ENCODE measurements at places on chromosomes 7 and 10.

DNA sequence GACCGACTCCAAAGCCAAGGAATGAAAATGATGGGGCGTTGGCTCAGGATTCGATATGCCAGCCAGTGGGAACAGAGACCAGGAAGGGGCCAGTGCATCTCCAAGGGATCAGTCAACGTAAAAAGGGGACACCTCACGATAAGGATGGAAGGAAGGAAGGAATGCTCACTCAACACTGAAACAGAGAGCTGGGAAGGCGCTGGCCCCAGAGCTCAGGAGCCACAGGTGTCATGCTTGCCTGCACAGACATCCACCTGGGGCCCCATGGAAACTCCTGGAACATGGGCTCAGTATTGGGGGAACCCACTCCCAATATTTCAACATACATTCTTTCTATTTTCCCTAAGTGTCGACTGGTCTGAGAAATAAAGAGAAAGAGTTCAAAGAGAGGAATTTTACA is 5.3 kb downstream of the MMRN2 start:
- DNase-seq, result no peak

DNA sequence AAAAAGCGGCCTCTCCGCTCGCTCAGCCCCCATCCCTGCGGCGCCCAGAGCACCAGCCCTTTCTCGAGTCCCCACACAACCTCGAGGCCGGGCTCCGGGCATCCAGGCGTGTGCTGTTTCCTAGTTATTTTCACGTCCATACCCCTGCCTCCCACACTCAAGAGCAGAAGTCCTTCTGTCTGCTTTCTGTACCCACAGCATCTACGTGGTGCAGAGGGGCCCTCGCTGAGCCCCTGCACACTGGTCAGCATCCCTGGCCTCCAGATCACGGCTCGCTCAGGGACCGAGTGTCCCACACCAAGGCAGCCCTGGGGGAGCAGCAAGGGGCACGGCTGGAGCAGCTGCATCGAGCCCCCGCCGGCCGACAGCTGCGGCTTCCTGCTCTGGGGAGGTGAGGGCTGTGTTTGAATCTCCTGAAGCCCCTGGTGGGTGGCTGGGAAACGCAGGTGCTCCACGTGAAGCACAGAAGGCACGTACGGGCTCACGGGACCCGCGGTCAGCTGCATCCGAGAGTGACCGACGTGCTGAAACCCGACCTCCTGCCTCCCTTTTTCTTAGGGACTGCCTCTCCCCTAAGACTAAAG is 333.1 kb downstream of the DNAJB6 start:
- no peak for DNase-seq

DNA sequence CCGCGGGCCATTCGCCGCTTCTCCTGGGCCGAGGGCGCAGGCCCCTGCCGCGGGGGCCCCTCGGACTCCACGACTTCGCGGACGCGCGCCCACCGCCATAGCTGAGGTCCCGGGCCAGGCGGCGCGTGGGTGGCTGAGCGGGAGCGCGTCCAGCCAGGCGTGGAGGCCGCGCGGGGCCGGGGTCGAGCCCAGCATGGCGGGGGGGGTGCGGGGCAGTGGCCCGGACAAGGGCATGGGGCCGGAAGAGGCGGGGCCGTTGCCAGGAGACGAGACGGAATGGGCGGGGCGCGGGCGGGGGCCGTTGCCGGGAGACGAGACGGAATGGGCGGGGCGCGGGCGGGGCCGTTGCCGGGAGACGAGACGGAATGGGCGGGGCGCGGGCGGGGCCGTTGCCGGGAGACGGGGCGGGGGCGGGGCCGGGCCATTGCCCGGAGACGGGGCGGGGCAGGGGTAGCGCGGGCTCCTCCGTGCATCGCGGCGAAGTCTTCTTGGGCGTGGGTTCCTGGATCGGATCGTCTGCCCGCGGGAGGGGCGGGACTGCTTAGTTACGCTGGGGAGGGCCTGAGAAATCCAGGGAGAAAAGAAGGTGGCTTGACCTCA is 14.8 kb downstream of the ADAM8 start:
- DNase-seq, result peak; percentile 70

DNA sequence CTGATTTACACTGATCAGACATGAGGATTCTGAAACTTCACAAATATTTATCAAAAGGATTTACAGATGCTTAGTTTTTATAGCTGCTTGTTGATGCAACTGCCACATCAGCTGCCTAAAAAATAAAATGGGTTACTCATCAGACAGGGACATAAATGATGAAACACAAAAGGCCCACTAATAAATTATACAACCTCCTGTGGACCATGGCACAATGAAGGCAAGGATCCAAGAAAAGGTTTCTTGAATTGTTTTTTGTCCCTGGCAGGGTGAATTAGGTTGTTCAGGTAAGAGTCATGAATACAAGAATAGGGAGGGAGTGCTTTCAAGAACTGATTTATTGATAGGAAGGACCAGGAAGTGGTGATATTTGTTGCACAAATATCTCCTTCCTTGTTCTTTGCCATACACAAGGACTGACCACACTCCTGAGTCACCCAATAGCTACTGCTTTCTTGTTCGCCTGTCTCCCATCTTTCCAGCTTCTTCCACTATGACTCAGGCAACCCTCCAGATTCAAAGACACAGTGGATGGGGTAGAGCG is 234.5 kb downstream of the AHR start:
- no peak for DNase-seq

GRCh38 chr7:107948645-107949442 is 54.1 kb downstream of the LAMB1 start:
- no peak for DNase-seq

DNA sequence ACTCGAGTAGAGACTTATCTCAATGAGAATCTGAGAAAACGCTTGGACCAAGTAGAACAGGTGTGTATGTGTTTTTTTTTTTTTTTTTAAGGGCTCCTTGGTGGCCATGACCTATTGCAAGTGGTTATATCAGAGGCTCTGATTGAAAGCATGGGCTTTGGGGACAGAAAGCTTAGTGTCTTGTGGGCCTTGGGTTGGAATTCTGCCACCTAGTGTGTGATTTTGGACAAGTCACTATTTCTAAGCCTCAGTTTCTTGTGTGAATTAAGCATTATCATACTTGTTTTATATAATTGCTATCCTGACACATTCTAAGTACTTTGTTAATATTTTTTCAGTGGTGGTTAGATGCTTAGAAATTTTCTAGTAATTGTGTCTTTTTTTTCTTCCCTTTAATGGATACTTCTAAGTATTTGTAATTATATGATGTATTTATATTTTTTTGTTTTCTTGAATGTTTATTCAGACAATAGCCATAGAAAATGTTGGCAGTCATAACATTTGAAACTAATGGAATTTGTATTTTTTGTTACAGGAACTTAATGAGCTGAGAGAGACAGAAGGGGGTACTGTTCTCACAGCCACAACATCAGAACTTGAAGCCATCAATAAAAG is 33.1 kb downstream of the SMC3 start:
- peak; percentile 26 for DNase-seq

GRCh38 chr7:27051451-27051850 is 44.3 kb downstream of the HOXA1 start:
- DNase-seq, result no peak

DNA sequence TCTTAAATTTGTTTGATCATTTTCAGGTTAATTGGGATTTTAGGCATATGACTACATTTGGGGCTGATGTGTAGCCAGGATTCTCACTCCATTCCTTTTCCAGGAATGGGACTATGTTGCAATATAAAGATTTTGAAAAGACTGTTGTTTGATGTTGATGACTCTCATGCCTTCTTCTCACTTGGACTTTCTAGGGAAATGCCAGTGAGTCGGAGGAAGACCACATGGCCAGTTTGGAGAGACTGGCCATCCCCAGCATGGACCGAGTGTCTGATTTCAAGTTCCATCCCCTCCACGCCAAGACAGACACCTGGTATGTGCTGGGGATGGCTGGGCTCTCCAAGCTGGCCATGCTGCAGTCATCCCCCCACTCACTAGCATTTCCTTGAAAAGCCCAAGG is 5.5 kb downstream of the IGFBP3 start:
- no peak for DNase-seq

DNA sequence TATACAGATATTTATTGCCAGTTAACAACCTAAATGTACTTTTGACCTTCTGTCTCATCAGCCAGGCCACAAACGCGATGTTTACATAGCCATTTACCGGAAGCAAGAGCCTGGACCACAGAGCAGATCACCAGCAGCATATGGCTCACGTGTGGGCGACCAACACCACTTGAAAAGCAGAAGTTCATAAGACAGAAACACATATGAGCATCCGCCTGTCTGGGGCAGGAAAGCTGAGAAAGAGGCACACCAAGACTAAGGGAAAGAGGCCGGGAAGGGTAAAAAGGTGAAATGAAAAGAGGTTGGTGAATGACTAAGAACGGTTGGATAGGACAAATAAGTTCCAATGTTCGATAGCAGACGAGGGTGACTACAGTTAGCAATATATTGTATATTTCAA is 1.3 kb downstream of the ABCB1 start:
- DNase-seq, result peak; percentile 9

Data from naive thymus-derived CD4-positive, alpha-beta T cell (primary cell).